Astrocyte (in vitro differentiated cells and primary cell): ENCODE measurements at places on chromosomes 1 and 21. TPM values are rescaled to one million over a fixed set of nuclear protein-coding genes. Genes with fewer than 3 reads are reported as not detected.
A peak's percentile ranks its signal among the peaks of the same experiment; 100 is the strongest.

DNA sequence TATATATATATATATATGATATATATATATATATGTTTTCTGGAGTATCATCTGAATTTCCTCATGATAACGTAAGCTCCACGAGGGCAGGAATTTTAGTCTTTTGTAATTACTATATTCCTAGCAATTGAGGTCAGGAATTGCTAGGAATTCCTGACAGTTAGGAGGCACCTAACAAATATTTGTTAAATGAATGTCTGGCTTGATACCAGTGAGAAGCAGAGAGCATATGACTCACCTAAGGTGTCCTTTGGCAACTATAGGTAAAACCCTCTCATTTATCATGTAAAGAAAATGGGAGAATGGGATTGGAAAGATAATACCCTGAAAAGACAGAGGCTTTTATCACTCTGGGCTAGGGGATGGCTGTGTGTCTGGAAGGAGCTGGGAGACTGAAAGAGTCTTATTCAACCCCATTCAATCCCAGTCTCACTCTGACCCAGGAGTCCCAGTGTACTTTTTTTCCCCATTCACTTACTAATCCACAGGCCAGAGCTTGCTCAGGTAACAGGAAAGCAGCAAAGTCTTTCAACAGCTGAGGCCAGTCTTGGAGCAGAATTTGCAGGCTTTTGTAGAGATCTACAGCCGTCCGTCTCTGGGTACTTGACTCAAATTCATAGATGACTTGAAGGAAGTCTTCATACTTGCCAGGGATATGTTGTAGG lies 71.2 kb downstream of the DAP3 start:
- peak; percentile 16 for DNase-seq

CLCA4 gene
- total RNA-seq = not detected in 2 replicates

LHX8 gene
- 0.48 and 0.52 TPM in 2 replicates for total RNA-seq

- DNase-seq = no peak
These were observed 72.2 kb downstream of the PHTF1 start for GRCh38 chr1:113686891-113687618.

OXCT2 gene
- 0.24 and 0.36 TPM in 2 replicates for total RNA-seq

IRF6 gene
- 16.2 and 21.2 TPM in 2 replicates for total RNA-seq

SH2D1B gene
- total RNA-seq = not detected in 2 replicates

GRCh38 chr1:1348420-1349255 lies 580 bp downstream of the DVL1 start:
- DNase-seq = no peak

DNA sequence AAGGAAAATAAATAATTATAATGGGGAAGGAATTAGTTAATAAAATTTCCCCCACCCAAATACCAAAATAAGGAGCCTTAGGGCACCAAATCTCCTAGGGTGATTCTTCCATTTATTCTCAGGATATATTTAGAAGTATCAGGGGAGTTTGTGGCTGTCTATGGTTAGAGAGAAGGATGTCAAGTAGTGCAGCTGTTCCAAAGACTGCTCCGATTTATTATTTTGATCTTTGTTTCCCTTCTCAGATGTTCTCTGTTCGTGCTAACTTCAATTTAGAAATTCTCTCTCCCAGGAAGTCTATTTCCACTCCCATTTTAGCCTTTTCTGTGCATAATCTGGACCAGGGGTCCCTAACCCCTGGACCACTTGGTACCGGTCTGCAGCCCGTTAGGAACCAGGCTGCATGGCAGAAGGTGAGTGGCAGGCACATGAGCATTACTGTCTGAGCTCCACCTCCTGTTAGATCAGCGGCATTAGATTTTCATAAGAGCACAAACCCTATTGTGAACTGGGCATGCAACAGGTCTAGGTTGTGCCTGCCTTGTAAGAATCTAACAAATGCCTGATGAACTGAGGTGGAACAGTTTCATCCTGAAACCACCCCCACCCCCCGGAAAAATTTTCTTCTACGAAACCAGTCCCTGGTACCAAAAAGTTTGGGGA lies 9.3 kb upstream of the MAST2 start:
- DNase-seq = no peak

TSPEAR gene
- not detected in 2 replicates for total RNA-seq

DNA sequence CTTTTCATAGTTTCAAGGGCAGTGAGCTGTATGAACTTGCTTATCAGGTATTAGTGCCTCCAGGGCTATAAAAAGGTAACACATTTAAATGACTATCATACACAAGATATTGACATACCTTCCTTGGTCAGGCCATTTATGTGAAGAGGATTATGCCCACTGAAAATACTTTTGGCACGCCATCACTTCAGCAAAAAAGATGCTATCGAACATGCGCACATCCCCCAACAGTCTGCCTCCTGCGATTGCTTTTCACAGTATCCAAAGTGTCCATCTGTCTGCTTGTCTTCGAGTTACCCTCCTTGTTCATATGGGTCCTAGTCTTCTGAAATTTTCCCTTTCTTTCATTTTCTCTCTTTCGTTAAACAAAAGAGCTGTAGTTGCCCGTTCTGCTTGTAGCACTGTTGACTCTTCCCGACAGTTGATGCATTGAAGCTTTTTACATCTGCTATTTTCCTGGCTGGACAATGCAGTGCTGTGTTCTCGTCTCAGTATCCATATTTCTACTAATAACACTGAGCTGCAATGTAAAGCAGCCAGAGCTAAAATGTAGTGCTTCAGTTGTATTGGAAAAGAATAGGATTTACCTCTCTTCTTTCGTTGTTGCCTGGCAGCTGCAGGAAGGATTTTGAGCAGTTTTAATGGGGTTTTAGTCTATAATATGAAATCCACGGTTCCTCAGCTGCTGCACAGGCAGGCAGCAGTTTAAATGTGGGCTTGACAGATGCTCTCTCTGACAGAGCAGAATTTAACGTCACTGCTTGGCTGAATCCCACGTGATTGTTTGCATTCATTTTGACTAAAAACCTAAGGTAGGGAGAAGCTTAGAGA lies at the start of gene B3GALT2:
TSS of gene B3GALT2 (minus strand) at position 713 of the 831 bp plus-strand sequence. CDS start 5,051 bp downstream, outside the sequence.
- DNase-seq = peak; percentile 51

CRNN gene
- total RNA-seq = not detected in 2 replicates

TEX38 gene
- not detected in 2 replicates for total RNA-seq

- DNase-seq = no peak
These were observed 6.6 kb downstream of the SCCPDH start for GRCh38 chr1:246730839-246731238.

GRCh38 chr1:241706967-241707366 lies 54.9 kb downstream of the WDR64 start:
- peak; percentile 39 for DNase-seq

GRCh38 chr1:3759796-3760195 lies 7.5 kb downstream of the CCDC27 start:
- no peak for DNase-seq

CA6 gene
- not detected in 2 replicates for total RNA-seq

- DNase-seq = no peak
These were observed 90.7 kb downstream of the URB2 start for GRCh38 chr1:229716704-229717103.

DNA sequence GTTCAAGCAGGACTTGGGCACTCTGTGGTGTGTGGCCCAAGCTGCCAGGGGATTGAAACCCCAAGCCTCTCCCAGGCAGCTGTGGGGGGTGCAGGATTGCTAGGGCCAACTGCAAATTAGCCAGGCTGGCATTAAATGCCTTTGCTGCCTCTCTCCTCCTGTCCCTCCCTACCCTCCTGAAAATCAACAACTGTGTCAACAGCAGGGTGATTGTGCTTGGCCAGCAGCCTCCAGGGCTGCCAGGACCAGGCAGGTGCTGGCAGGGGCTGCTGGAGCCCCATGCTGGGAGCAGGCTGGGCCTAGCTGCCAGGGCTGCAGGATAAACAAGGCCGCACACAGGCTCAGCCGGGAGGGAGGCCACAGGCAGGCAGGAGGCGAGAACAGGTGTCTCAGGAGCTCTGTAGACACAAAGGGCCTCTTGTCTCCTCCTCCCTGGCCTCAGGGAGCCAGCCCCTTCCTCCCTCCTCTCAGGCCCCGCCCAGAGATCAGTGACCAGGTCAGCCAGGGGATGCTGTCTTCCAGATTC lies 11.4 kb downstream of the SOX13 start:
- no peak for DNase-seq

CFHR5 gene
- total RNA-seq = not detected in 2 replicates

OR2L13 gene
- total RNA-seq = not detected in 2 replicates

CCDC27 gene
- not detected in 2 replicates for total RNA-seq

- DNase-seq = peak; percentile 22
These were observed 60.8 kb upstream of the PGD start for GRCh38 chr1:10338047-10338446.

GRCh38 chr1:54887665-54888071 lies 673 bp upstream of the DHCR24 start:
- no peak for DNase-seq

DNA sequence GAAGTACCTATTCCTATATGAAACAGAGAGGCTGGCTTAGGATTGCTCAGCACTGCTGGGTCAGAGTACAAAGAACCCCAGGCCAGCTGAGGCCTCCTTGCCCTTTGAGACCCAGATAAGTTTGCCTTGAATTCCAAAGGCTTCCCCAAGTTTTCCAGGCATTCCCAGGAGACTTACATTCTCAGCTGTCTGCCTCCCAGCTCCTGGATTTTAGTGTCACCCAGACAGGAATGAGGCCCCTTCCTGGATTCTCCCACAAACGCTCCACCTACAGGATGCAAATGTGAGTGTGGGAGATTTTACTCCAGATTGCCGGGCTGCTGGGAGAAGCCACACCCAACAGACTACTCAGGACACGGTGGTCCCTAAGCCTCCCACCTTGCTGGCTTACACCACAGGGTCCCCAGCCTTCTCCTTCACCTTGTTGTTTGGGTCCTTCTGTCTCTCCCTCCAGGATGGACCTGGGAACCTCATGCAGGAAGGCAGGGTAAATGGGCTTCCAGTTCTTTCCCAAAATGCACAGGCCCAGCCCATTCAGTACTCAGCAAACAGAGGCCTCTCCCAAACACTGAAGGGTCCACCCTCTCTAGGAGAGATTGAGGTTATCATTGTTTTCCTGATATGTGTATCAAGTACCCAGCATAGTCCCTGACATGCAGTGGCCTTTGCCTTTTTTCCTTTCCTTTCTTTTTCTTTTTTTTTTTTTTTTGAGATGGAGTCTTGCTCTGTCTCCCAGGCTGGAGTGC lies 10.6 kb downstream of the RHBG start:
- DNase-seq = peak; percentile 12

HSF2BP gene
- total RNA-seq = 3.2 TPM in 2 replicates

YY1AP1 gene
- total RNA-seq = 40.0 and 42.3 TPM in 2 replicates

GRCh38 chr1:119745034-119745433 lies 23.7 kb downstream of the HMGCS2 start:
- no peak for DNase-seq
